ENCODE measurements at places on chromosomes 7 and 10.

DNA sequence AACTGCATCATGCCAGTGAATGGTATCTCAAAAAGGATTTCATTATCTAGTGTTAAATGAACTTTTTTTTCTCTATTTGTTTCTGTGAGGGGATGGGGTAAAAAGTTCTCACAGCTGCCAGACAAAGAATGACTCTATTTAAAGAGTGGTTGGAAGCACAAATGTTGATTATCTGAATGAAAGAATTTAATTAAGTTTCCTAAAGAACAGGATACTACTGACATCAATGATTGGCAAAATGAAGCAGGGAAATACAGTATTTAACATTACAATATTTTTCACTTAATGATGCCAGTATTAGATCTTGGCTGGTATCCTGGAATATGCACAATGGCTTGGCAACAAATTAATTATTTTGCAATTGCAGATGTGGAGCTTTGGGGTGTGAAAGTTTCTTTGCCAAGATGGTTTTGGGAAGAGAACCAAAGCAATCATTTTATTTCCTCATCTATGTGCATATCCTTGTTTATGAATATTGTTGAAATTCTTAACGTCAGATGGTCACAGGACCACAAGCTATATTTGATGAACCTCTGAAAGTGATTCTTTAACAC, 336.8 kb downstream of the ARL4A start:
- no peak for DNase-seq

GRCh38 chr10:35626971-35627507, 15.1 kb downstream of the FZD8 start:
- no peak for DNase-seq

DNA sequence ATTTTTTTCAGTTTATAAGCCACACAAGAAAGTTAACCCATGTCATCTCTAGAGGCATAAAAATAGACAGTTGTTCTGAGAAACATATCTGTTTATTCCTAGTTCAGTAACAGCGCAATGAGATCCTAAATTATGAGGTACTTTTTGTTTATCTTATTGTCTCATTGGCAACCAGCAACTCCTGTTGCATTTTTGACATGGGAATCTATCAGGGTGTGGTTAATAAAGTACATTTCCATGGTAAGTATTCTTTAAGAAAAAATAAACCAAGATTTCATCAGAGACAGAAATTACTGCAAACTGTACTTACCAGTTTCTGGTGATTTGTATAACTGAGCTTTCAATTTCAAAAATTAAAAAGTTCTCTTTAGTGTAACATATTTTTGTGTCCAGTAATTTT, 9.0 kb downstream of the FAS start:
- DNase-seq = no peak

DNA sequence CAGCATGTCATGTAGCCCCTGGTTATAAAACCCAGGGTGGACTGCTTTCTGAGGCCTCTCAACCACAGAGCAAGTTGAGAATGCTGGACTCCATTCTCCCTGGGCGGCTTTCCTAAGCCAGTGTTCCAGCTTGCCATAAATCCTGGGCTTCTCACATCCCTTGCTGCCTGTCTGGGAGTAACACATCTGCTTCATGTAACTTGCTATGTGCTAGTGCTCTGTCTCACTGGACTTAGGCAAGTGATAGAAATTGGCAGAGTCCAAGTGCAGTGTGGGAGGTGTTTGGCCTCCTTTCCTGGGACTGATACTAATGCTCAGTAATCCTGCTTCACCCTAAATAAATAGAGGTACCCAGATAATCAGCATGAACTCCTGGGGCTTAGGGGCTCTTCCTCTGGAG, 277.1 kb upstream of the POM121L12 start:
- no peak for DNase-seq

- no peak for DNase-seq
These were observed 1.2 kb downstream of the STRIP2 start for GRCh38 chr7:129435414-129435829.

GRCh38 chr10:113960617-113961181, 83.0 kb upstream of the ADRB1 start:
- DNase-seq = peak; percentile 7

DNA sequence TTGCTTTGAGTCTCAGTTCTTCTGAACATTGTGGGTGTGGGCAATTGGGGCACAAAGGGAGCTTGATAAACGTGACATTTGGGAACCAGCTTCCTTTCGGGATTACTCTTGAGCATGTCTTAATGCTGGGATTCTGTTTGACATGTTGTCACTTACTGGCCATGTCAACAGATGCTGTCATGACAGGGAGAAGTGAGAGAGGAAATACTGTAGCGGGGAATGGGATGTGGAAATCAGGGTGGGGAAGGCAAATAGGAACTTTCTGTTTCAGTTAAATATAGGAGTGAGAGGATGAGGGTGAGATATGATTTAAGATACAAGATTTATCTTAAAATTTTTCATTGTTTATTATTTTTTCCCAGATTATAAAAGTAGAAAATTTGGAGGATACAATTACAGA, 83.9 kb downstream of the SEC23IP start:
- no peak for DNase-seq

- DNase-seq = no peak
These were observed 895 bp upstream of the NAPEPLD start for GRCh38 chr7:103149808-103150180.

GRCh38 chr7:128335730-128336129, 8.0 kb downstream of the RBM28 start:
- no peak for DNase-seq

- no peak for DNase-seq
These were observed 561.5 kb upstream of the POT1 start for GRCh38 chr7:125491137-125491536.

- DNase-seq = no peak
These were observed 14.3 kb downstream of the GTPBP4 start for GRCh38 chr10:1002425-1003006.

- DNase-seq = no peak
These were observed 555.0 kb downstream of the TNS3 start for GRCh38 chr7:47026780-47027361.

GRCh38 chr10:28815681-28816080, 138.4 kb downstream of the BAMBI start:
- DNase-seq = no peak

- no peak for DNase-seq
These were observed 616.4 kb upstream of the GHITM start for GRCh38 chr10:83522881-83523386.
